Karpas-422 (cell line): ENCODE measurements at places on chromosomes 2 and 18. TPM values are rescaled to one million over a fixed set of nuclear protein-coding genes. Genes with fewer than 3 reads are reported as not detected.

CAPN14 gene
- 2.0 and 2.6 TPM in 2 replicates for total RNA-seq

NGEF gene
- total RNA-seq, result not detected in 2 replicates

ALPG gene
- not detected in 2 replicates for total RNA-seq

FMNL2 gene
- total RNA-seq, result 2.8 and 3.2 TPM in 2 replicates

NEMP2 gene
- 10.6 and 11.1 TPM in 2 replicates for total RNA-seq

CNRIP1 gene
- 2.8 TPM in 1 of 2 replicates, not detected in the other for total RNA-seq

PIK3C3 gene
- total RNA-seq, result 56.3 and 61.1 TPM in 2 replicates

DTNA gene
- not detected in 2 replicates for total RNA-seq

TUBB8B gene
- total RNA-seq, result not detected in 2 replicates

DNA sequence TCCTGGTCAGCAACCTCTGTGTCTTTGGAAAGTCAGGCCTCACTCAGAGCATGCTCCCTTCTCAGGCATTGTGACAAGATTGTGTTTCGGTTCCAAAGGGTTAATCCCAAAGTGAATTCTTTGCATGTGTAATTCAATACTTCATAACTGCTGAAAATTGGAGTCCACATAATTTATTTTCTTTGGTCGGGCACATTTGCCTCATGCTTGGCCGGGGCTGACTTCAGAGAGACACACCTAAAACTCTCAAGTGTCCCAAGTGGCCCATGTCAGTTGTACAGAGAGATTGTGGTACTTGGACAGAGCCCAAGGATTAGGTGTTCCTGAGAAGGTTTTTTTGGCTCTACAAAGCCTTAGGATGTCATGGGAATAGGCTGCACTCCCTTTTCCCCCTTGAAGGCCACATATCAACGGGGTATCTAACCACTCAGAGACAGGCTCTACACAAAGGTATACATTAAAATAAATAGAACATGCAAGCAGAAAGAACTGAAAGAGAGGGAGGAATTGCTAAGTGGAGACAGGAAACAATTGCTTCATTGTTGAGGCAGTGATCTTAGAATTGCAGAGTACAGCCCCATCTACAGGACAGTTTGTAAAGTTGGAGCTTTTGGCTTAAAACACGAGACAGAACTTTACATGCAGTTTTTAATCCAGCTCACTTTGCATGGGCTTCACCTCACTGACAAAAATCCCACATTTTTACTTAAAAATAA, 1232.3 kb upstream of the ZEB2 start:
- no peaks in the 10 kb centered on the region for H3K36me3 ChIP-seq
- H3K4me3 ChIP-seq, result peak overlapping the region; percentile 37; the same call in 1 of the 2 replicates
- no peaks in the 10 kb centered on the region for H3K27me3 ChIP-seq
- H3K4me1 ChIP-seq, result peaks cover 56% of the 10 kb centered on the region
- DNase-seq, result peak; percentile 88

- DNase-seq, result no peak
- no peaks in the 10 kb centered on the region for H3K27me3 ChIP-seq
- 0 out of 2 replicates have a peak overlapping the region, but pooled peaks have one; percentile 6 for H3K27ac ChIP-seq
- no peaks in the 10 kb centered on the region for H3K36me3 ChIP-seq
Measured at GRCh38 chr18:21100146-21100545, 11.5 kb downstream of the ROCK1 start.

DNA sequence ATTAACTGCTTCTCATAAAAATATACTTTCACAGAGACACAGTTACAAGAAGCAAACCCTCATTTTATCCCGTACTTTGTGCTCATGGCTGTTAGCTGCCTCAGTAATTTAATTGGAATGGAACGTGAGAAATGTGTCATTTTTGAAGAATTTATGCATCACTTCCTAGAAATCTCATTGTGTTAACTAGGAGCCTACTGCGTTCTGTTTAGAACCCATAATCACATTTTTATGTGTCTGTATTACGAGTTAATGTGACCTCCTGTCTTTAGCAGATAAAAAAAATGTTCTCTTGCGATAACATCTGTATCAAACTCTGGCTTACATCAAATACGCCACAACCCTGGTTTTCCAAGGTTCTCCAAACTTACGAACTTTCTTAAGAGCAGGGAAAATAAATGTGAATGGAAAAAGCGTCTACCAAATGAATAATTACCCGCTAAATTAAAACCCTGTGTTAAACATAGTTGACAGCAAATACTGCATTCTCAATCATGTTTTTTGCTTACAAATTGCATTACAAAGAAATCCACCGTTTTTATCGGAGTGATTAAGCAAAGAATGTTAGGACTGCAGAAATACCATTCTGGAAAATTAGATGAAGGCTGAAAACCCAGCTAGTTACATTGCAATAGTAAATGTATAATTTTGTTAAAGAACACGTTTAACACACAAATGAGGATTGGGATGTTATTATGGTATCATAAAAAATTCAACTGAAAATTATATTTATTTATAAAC, 12.1 kb upstream of the GBX2 start:
- H3K27me3 ChIP-seq, result no peaks in the 10 kb centered on the region
- H3K36me3 ChIP-seq, result no peaks in the 10 kb centered on the region
- H3K4me1 ChIP-seq, result no peaks in the 10 kb centered on the region
- no peak overlapping the region for H3K4me3 ChIP-seq

DNA sequence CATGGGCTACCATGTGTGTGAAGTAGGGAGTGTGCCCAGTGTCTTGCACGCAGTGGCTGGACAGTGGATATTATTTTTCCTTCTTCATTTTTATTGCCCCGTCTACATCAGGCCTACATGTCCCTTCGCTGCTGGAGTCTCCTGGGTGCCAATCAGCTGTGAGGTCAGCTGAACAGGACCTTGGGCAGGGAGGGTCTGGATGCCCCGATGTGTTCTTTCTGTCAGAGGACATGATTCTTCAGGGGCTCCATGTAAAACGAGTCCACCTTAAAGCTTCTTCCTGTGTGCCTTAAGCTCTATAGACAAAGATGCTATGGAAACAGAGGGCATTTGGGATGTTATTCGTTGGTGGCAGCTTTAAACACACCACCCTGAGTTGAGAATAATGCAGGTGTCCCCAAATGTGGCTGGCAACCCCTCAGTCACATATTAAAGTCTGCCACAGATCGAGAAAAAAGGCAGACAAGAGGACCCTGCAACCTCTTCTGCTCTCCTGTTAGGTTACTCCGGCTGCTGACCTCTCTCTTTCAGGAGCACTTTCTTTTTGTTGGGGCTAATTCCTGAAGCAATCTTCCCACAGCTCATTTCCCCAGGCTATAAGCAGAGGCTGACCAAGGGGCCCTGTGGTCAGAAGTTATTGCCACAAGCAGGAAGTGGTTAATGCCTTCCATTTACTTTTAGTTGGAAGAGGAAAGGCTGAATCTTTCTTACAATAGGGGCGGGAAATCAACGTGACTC, 20.0 kb downstream of the GREB1 start:
- H3K36me3 ChIP-seq, result no peaks in the 10 kb centered on the region
- H3K4me1 ChIP-seq, result no peaks in the 10 kb centered on the region
- DNase-seq, result no peak
- H3K4me3 ChIP-seq, result no peak overlapping the region
- H3K27me3 ChIP-seq, result no peaks in the 10 kb centered on the region
- no peak overlapping the region for H3K27ac ChIP-seq

- no peaks in the 10 kb centered on the region for H3K36me3 ChIP-seq
- no peak overlapping the region for H3K4me3 ChIP-seq
- no peak overlapping the region for H3K27ac ChIP-seq
Measured at GRCh38 chr18:10353791-10354190, 100.6 kb upstream of the APCDD1 start.

GRCh38 chr2:96116424-96116878, at the start of gene ADRA2B:
Gene ADRA2B, minus strand, starts transcription at chr2:96116571. Its CDS starts 422 bp downstream, at chr2:96116149.
- DNase-seq, result peak; percentile 66
- H3K4me3 ChIP-seq, result peak within 1 kb of the TSS; percentile 57; the same call in 1 of the 2 replicates
- H3K27me3 ChIP-seq, result no peaks in the 10 kb centered on the region
- no peaks in the 10 kb centered on the region for H3K36me3 ChIP-seq
- H3K4me1 ChIP-seq, result peaks cover 11% of the 10 kb centered on the region
- H3K27ac ChIP-seq, result no peak within 1 kb of the TSS

DNA sequence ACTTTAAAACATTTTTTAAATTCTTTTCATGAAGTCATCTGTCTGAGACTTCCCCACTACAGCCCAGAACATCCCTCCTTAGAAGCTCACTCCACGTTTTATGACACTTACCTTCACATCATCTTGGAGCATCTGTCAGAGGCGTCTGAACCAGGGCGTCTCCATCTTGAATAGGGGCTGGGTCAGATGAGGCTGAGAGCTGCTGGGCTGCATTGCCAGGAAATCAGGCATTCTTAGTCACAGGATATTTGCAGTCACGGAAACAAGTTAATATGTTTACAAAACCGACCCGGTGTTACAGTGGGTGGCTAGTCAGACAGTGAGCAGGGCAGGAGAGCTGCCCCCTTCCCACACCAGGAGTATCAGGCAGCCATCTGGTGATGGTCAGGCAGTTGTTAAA, 456.5 kb downstream of the FBXO15 start:
- no peaks in the 10 kb centered on the region for H3K27me3 ChIP-seq
- H3K27ac ChIP-seq, result no peak overlapping the region
- no peak for DNase-seq
- H3K4me3 ChIP-seq, result no peak overlapping the region

DNA sequence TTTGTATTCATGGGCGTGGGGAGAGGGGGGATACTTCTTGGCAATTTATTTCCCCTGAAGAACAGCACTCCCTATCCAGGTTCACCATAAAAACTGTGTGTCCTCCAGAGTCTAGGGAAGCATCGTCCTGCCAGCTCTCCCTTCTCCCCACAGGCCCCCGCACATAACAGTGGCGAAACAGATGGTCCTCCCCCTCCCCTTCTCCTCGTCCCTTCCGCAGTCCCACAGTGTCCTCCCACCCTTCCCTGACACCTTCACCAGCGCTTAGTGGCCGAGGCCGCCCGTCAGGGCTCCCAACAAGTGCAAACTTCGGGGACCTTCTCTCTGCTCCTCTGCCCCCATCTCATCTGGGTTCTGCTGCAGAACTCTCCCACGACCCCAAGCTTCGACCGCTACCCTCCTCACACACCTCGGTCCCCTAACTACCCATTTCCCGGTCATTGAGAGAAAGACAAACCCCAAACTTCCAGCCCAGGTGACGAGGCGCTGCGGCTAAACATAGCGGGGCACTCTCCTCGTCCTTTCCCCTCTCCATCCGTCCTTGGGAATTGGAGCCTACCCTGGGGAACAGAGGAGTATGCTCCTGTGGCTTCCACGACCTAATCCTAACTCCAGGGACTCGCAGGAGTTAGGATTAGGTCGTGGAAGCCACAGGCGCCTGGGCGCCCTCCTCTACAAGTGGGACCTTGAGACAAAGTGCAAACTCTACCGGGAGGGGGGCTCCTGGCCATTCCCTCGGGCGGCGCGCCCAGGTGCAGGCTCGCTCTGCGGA, 971 bp downstream of the ZNF385B start:
- no peaks in the 10 kb centered on the region for H3K27me3 ChIP-seq
- H3K27ac ChIP-seq, result no peak overlapping the region
- no peaks in the 10 kb centered on the region for H3K36me3 ChIP-seq
- DNase-seq, result no peak
- no peak overlapping the region for H3K4me3 ChIP-seq

DNA sequence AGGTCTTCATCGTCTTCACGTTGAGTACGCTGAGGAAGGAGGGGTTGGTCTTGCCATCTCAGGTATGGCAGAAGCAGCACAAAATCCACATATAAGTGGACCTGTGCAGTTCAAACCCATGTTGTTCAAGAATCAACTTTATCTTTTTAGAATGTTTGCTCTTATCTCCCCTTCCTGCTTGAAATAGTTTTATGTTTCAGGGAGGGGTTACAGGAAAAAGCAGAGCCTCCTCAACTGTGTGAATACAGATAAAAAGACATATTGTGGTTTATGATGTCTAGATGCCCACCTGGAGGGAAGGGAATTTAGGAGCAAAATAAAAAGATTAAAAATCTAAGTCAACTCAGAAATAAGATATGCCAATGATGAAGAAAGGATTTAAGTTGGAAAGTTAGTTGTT, 75.9 kb downstream of the VRK2 start:
- H3K4me1 ChIP-seq, result no peaks in the 10 kb centered on the region

GRCh38 chr18:11818486-11819203, 32.6 kb upstream of the CHMP1B start:
- no peak overlapping the region for H3K27ac ChIP-seq
- H3K27me3 ChIP-seq, result no peaks in the 10 kb centered on the region; the same call in 1 of the 2 replicates
- H3K36me3 ChIP-seq, result no peaks in the 10 kb centered on the region
- no peak overlapping the region for H3K4me3 ChIP-seq
- H3K4me1 ChIP-seq, result no peaks in the 10 kb centered on the region

- DNase-seq, result peak; percentile 79
- H3K27me3 ChIP-seq, result no peaks in the 10 kb centered on the region
- no peak overlapping the region for H3K4me3 ChIP-seq
- H3K36me3 ChIP-seq, result no peaks in the 10 kb centered on the region
- no peak overlapping the region for H3K27ac ChIP-seq
- no peaks in the 10 kb centered on the region for H3K4me1 ChIP-seq
Measured at GRCh38 chr2:212863185-212863588, 288.2 kb downstream of the IKZF2 start.

GRCh38 chr2:219709331-219709761, 81.9 kb downstream of the SLC4A3 start:
- no peaks in the 10 kb centered on the region for H3K27me3 ChIP-seq
- DNase-seq, result no peak
- peaks cover 9% of the 10 kb centered on the region; the same call in 1 of the 2 replicates for H3K36me3 ChIP-seq
- H3K4me3 ChIP-seq, result no peak overlapping the region

DNA sequence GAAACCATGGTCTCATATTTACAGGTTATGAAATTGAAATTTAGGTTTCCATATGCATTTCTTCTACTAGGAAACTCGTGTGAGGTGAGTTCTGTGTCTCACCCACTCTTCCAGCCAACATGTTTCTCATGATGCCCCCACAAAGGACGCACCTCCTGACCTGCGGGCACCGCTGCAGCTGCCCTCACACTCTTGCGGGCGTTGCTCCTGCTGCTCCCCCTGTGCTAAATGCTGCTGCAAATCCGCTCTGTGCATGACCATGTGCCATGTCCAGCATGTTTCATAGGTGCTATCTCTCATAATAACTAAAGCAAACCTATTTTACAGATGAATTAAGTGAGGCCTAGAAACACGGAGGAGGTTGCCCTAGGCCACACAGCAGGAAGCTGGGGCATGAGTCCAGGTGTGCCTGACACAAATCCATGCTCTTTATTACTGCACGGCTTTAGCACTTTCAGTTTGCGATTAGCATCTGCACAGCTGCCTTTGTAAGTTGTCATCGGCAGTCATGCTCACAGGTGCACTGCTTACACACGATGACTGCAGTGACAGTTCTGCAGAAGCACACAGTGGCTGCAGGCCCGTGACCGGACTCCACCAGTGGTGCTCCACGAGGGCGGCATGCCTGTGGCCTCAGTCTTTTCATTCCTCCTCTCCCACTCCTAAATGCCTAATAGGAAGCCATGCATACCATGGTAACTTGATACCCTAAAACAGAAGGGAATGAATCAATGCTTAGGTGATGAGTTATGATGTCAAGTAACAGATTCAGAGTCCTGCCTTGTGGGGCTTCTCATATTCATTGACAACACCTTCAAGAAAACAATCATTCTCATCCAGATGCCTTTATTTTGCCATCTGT, 14.9 kb upstream of the GALR1 start:
- no peak overlapping the region for H3K4me3 ChIP-seq
- DNase-seq, result no peak
- no peaks in the 10 kb centered on the region for H3K4me1 ChIP-seq
- H3K27me3 ChIP-seq, result 0 out of 2 replicates have a peak, but pooled peaks cover 2% of the 10 kb centered on the region
- H3K27ac ChIP-seq, result no peak overlapping the region
